ENCODE measurements at places on chromosomes 2 and 18. TPM values are rescaled to one million over a fixed set of nuclear protein-coding genes. Genes with fewer than 3 reads are reported as not detected.

Gene FHOD3
- under 0.01 TPM for total RNA-seq

Gene CRYBA2
- total RNA-seq, result not detected

Gene ZNF236
- total RNA-seq, result 3.9 TPM

Gene MSH6
- 19.1 TPM for total RNA-seq

Gene PXDN
- total RNA-seq, result 195 TPM

Gene AGXT
- not detected for total RNA-seq

Gene GPD2
- total RNA-seq, result 27.4 TPM

Gene TUBA4A
- 12.1 TPM for total RNA-seq

Gene SP100
- 58.4 TPM for total RNA-seq

Gene PLGLB2
- total RNA-seq, result 0.39 TPM

Gene DNPEP
- 69.5 TPM for total RNA-seq

Gene TWIST2
- 0.38 TPM for total RNA-seq

Gene CD8B2
- not detected for total RNA-seq

Gene TCF7L1
- total RNA-seq, result 6.2 TPM

Gene CFAP65
- not detected for total RNA-seq

Gene SERPINB3
- total RNA-seq, result not detected

Gene OLA1
- total RNA-seq, result 58.5 TPM

Gene SMYD1
- not detected for total RNA-seq

Gene SNORC
- 0.13 TPM for total RNA-seq

DNA sequence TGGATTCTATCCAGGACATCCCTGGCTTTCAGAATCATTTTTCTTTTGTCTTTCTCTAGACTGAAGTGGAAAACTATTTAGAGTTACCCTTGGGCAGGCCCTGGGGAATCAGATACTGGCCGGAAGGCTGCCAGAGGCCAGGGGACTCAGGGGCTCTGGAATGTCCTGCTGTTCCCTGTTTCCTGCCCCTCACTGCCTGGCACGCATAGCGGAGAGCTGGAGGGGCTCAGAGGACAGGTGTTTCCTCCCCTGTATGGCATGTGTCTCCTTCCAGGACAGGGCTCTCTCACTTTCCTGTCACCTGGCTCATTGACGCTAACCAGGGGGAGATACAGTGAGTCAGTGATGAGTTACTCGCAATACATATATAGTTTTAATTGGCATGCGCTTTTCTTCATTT is 38.8 kb downstream of the DYSF start:
- DNase-seq, result peak; percentile 100

GRCh38 chr2:9735335-9735734 is 104.5 kb upstream of the YWHAQ start:
- no peak for DNase-seq

DNA sequence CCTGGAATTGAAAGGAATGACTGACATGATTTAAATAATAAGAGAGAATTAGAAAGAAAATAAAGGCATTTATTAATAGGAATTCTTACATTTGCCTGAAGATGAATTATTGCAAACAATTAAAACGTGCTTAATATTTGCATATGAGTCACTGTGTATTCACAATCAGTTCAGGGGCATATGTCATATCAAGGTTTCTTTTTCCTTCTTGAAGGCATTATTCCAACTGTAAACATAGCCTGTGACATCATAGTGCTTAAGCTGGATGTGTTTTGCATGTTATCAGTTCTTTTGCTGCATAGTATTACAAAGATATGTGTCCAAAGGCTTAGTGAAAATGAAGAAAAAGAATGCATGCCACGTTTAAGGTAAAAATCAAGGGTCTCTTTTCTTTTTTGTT is 80.8 kb downstream of the MEIS1 start:
- DNase-seq, result no peak

GRCh38 chr2:207766041-207766551 is 3.6 kb downstream of the FZD5 start:
- DNase-seq, result no peak

DNA sequence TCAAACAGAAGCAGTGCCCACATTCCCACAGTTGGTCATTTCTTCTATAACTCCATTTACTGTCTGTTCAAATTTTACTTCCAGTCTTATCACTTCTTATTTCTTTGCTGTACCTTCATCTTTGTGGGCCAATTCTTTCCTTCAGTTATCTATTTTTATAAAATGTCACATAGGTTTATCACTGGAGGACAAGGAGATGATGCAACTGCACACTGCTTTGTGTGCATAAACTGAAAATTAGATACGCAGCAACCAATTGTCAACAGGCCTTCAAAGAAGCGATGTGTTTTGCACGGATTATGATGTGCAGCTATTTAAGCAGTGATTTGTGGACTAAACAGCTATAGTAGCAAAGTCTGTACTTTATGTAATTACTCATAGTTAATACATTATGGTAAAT is 726.8 kb upstream of the GCFC2 start:
- no peak for DNase-seq

- DNase-seq, result no peak
Observed at GRCh38 chr2:70822843-70823242, 2.4 kb upstream of the CLEC4F start.

- no peak for DNase-seq
Observed at GRCh38 chr2:206488053-206488452, 44.7 kb downstream of the ADAM23 start.

- no peak for DNase-seq
Observed at GRCh38 chr2:23696752-23697045, 230.2 kb downstream of the ATAD2B start.

DNA sequence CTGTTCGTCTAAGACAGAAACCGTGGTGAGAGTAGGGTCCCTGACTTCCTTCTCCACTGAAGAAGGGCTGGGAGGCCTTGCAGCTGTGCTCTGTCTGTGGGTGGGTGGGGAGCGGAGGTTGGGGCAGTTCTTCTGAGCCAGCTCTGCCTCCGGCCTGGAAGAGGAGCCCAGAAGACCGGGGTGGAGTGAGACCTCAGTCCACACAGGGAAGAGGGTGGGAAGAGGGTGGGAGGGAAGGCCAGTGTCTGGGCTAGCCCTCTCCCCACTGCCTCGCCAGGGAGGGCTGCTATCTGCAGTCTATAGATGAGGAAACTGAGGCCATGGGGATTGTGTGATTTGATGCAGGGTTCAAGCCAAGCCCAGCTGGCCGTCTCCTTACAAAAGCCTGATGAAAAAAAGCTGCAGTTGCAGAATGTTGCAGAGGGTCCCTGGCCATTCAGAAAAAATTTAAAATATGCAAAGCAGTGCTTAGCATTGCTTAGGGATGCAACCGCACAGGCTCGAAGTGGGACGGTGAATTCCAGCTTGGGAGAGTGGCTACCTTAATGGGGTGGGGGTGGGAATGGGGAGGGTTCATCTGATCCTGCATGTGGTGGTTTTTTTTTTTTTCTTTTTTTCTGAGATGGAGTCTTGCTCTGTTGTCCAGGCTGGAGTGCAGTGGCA is 181.6 kb upstream of the HS6ST1 start:
- DNase-seq, result no peak

GRCh38 chr2:100013892-100014677 is 128.3 kb downstream of the AFF3 start:
- peak; percentile 24 for DNase-seq

DNA sequence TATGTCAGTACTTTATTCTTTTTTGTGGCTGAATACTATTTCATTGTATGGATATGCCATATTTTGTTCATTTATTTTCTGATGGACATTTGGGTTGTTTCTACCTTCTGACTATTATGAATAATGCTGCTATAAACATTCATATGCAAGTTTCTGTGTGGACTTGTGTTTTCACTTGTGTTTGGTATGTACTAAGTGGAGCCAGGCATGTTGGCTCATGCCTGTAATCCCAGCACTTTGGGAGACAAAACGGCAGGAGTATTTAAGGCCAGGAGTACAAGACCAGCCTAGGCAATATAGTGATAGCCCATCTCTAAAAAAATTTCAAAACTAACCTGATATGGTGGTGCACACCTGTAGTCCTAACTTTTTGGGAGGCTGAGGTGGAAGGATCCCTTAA is 23.3 kb downstream of the MARCHF7 start:
- DNase-seq, result no peak

- DNase-seq, result no peak
Observed at GRCh38 chr2:195092341-195092740, 564.7 kb upstream of the SLC39A10 start.

GRCh38 chr2:112724591-112725525 is 4.0 kb downstream of the NT5DC4 start:
- no peak for DNase-seq

DNA sequence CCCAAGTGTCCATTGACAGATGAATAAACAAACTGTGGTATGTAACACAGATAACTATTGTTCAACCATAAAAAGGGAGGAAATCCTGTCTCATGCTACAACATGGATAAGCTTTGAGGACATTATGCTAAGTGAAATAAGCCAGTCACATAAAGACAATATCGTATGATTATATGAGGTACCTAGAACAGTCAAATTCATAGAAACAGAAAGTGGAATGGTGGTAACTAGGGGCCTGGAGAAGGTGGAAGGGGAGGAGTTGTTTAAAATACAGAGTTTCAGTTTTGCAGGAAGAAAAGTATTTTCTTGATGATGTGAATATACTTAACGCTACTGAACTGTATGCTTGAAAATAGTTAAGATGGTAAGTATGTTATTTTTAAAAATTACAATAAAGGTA is 304.6 kb upstream of the CXCR4 start:
- no peak for DNase-seq

- DNase-seq, result no peak
Observed at GRCh38 chr2:217559084-217559483, 443.7 kb downstream of the TNS1 start.

GRCh38 chr2:200276472-200276871 is 30.0 kb upstream of the SPATS2L start:
- DNase-seq, result no peak

DNA sequence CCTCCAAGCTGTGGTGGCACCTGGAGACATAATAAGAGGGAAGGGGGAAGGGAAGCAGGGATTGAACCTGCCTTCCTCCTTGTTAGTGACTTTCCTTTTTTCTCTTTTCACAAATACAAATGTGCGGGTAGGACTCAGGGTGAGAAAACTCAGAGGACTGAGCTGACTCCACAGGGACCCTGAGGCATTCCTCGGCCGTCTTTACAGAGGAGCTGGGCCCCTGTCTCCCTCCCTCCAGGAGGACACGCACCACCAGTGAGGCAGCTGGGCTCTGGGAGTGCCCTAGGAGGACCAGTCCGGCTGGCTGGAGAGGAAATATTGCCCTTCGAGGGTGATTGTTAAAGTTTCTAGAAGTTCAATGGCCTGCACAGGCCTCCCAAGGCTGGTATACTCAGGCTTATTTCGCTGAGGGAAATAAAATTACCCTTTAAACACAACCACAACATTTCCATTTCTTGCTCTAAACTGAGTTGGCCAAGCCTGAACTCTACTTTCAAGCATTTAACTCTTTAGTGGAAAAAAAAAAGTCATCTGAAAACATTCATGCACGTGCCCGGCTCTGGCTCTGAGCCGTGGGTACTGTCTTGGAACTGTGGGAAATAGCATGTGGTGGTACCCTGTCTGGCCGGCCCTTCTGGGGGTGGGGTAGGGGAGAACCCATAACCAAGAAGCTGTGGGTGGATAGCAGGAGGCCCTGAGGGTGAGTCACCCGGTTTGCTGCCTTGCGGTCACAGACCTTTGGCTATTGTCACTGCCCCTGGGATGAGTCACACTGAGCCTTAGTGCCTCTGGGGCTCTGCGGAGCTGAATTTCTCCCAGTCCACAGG is 116.0 kb downstream of the COPS8 start:
- no peak for DNase-seq

- DNase-seq, result peak; percentile 37
Observed at GRCh38 chr2:71299507-71299906, 32.1 kb upstream of the ZNF638 start.

DNA sequence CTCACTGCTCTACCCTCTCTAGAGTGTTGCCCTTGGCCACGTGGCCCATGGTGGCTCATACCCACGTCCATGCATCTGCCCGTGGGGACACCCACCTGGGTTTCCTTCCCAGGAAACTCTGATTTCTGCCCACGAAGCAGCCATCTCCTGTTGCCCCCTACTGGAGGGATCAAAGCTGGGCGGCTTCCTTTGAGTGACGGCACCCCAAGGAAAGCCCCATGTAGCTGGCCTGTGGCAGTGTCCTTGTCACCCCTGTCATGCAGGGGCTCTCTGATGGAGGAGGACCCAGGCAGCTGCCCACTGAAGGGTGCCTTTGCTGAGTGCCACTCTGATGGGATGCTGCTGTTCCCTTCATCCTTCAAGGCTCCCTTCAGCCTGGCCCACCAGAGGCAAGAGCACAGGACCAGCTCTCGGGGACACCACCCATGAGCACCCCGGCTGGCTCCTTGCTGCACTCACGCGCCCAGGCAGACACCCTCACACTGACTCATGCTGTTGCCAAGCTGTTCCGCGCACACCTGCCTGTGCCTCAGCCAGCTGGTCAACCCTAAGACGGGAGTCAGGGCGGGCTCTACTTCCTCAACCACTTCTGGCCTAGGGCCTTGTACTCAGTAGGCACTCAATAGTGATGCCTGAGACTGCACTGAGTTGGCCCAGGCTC is 101.1 kb downstream of the CTIF start:
- no peak for DNase-seq

DNA sequence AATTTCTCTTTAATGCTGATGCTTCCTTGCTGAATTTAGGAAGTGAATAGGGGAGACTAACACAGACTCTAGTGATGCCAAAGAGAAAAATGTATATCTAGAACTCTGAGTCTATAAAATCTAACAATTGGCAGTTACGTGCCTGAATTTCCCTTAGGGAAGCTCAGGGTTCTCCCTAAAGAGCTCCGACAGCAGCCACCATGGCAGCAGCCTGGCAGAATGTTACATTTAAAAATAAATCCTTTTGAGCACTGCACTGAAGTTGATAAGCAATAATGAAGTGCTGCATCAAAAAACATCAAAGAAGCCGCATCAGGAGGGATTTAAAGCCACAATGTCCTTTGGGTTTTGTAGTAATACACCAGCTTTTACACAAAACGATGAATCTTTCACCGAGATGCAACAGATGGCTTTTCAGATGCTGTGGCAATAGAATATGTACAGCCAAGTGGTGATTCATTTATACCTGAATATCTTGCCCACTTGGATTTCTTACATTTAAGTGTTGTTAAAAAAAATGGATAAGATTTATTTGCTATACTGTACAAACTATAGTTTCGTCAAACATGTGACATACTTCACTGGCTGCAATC is 291.2 kb upstream of the SESTD1 start:
- no peak for DNase-seq

DNA sequence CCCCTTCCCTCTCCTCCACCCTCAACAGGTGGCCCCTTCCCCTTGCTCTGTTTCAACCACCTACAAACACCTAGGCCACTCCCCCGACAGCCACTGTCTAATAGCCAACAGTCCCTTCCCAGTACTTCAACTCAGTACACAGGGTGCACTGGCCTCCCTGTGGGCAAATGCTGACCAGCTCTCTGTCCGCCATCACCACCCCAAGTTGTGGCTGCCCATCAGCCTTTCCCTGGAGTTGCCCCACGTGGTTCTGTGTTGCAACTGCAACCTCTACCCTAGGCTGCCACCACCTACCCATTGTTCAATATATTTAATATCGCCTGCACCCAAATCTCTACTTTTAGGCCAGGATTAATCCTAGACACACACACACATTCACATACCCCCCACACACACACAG is 173.5 kb downstream of the MREG start:
- DNase-seq, result no peak

- DNase-seq, result no peak
Observed at GRCh38 chr2:171509945-171510731, 12.1 kb upstream of the CYBRD1 start.

GRCh38 chr2:127181851-127182250 is 38.2 kb downstream of the CYP27C1 start:
- no peak for DNase-seq

Data from dermis microvascular lymphatic vessel endothelial cell (primary cell).